ENCODE measurements at places on chromosomes 12 and 14. TPM values are rescaled to one million over a fixed set of nuclear protein-coding genes. Genes with fewer than 3 reads are reported as not detected.

The STAB2 gene
- 0.25 TPM for total RNA-seq

The LRRC9 gene
- total RNA-seq = 0.05 TPM

The DPPA3 gene
- total RNA-seq = not detected

The SSTR1 gene
- 0.37 TPM for total RNA-seq

The SVOP gene
- total RNA-seq = 1.9 TPM

The GRIP1 gene
- total RNA-seq = 7.7 TPM

The CLEC1B gene
- not detected for total RNA-seq

The SLC5A8 gene
- total RNA-seq = not detected

The PTPN6 gene
- 6.0 TPM for total RNA-seq

The GUCY2C gene
- not detected for total RNA-seq

The TM9SF1 gene
- 19.2 TPM for total RNA-seq

The BMAL2 gene
- total RNA-seq = 2.5 TPM

The C12orf56 gene
- total RNA-seq = not detected

GRCh38 chr12:26212988-26213387, 17.6 kb downstream of the SSPN start:
- DNase-seq = no peak

DNA sequence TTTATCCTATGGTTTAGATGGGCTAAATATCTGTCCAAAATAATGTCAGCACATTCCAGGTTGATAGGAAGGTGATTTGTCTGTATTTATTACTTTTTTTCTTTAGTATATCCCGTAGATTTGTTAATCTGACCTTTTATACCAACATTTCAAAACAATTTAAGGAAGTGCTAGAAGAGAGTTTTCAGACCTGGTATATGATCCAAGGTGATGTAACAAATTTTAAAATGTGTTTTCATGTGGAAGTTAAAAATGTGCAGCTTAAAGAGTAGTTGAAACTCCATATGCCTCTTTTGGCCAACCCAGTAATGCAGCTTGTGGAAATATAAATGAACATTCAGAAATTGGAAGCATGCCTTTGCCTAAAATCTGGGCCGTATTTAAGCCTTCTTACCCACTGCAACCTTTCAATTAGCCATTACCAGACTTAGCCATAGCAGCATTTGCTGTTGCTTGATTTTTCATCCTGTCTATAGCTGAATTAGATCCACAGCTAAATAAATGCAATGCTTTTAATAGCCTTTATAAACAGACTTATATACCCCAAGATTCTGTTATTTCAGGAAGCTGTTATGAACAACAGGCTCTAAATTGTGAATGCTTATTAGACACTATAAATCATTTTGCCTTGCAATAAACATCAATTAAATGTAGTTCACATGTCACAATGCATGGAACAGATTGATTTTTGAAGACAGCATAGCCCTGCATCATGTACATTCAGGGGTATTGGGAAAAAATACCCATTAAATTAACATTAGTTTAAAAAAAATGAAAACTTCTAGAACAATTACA, 271.2 kb downstream of the PDZRN4 start:
- DNase-seq = no peak

DNA sequence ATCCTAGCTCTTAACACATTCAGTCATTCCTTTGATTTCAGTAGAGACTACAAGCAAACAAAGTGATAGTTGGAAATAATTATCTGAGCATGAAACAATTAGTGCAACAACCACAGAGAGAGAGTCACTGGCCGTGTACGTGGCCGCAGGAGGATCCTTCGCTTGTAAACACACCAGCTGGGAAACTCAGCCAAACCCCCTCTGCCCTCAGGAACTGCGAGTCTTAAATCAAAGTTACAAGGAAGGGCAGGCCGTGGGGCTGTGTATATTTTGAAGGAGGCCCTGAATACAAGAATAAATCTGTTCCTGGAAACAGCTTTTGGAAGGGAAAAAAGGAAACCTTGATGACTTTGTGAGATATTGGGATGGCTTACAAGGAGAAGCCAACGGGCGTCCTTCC, 164.5 kb downstream of the ANO2 start:
- DNase-seq = no peak

GRCh38 chr12:10027311-10027710, 3.2 kb upstream of the CLEC9A start:
- DNase-seq = no peak

GRCh38 chr12:28390761-28391385, 200.6 kb downstream of the CCDC91 start:
- DNase-seq = no peak

DNA sequence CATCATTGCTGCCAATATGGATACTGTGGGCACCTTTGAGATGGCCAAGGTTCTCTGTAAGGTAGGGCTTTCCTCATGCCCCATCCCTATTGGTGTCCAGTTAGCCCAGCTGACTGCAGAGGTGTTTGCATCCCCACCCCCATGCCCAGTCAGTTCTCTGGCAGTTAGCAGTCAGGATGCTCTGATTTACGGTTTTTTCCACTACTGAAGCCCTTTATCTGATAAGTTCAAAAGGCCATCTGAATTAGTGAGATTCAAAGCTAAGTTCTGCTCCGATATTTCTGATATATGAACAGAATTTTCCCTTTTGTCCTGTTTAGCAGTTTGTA, 773 bp downstream of the GMPR2 start:
- DNase-seq = no peak

GRCh38 chr12:98194591-98194990, 320.8 kb upstream of the TMPO start:
- no peak for DNase-seq

DNA sequence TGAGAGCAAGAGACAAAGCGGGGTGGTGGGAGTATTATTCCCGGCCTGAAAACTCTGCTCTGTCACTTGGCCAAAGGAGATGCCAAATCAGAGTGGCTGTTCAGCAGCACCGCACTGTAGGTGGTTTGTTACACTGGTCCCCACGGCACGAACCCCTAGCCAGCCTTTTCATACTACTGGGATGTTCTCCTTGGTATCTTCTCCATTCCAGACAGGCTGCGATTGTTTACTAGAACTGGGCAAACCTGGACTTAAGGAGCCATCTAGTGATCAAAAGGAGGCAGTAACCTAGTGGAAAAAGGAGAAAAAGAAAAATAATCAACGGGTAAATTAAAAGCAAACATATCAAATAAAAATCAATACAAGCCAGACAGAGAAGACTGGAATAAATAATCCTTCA, 58.9 kb upstream of the TMTC2 start:
- no peak for DNase-seq

- DNase-seq = no peak
Measured at GRCh38 chr12:124130691-124131591, 157.9 kb downstream of the ZNF664 start.

DNA sequence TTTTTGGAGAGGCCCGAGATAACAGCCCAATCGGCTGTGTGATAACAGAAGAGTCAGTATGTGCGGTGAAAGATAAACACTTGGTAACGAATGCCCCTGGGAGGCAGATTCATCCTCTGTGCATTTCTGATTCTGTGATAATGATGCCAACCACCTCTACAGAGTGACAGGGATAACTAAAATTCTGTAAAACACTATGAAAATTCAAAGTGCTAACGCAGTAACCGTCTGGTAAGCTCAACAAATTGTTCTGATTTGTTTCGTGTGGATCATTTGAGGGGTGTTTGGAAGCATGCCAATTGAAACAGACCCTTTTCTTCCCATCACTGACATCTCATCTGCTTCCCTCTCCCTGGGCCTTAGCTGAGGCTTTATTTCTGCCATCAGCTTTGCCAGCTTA, 76.3 kb downstream of the ESR2 start:
- no peak for DNase-seq

GRCh38 chr14:77467801-77468200, 9.9 kb downstream of the AHSA1 start:
- DNase-seq = no peak

GRCh38 chr12:113007166-113007565, 28.8 kb downstream of the OAS2 start:
- no peak for DNase-seq

DNA sequence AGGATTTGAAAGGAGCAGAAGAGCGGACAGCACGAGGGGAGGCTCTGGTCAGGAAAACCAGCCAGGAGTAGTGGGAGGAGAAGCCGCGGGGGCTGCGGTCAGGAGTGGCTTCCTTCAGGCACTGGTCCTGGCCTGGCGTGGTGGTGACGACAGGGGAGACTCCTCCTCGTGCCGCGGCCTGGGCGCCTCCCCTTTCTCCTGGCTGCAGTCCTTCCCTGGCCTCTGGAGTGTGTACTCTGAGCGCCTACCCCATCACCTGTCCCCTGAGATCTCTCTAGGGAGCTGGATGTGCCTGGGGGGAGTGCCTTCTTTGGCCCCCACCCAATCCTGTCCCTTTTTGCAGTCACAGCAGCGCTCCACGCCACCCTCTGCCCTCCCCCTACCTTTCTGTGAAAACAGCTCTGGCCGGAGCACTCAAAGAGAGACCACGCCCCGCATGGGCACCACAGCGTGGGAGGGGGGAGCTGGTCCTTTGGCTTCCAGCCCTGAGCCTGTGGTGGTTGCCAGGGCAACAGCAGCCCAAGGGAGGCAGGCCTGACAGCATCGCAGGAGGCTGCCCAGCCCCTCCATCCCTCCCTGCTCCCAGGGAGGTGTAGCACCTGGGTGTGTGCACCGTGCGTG, 125.9 kb downstream of the CALM1 start:
- peak; percentile 62 for DNase-seq

DNA sequence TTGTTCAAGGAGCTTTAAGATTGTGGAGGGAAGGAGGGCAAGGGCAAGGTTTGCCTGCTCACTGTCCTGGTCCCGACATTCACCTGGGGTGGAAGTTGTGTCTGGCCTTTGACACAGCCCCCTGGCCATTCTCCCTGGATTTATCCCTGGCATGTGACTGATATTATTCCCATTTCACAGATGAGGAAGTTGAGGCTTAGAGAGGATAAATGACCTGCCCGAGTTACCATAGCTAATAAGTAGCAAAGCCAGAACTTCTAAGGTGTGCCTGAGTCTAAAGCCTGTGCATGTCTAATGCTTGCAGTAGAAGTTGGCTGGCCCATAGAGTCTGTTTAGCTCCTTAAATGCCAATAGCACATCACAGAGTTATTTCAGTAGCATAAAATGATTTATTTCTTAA, 720 bp upstream of the FGF6 start:
- no peak for DNase-seq

DNA sequence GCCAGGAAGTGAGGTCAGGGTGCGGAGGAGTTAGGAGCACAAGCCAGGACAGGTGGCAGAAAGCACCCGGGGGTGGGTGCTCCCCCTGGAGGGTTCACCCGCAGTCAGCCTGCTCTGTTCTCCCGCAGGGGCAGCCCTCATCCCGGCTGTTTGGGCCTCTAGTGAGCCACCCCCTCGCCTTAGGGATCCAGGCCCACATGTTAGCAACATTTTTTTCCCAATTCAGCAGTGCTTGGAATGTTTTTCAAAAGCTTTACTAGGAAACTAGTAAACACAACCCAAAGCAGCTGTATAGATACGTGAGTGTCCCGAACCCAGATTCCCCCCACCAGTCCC, 28.5 kb upstream of the NXPH4 start:
- no peak for DNase-seq

DNA sequence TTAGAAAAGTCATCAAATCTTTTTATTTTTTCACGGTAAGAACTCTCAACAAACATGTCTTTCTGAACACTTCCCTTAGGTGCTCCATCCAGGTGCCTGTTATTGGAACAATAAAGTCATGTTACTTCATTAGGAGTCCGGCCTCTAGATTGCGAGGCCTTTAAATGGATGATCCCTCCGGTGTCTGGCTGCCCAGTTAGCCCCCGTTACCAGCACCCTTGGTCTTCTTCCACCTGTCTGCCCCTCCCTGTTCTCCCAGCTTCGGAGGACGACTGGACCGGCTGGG, 593 bp upstream of the PA2G4 start:
- no peak for DNase-seq

DNA sequence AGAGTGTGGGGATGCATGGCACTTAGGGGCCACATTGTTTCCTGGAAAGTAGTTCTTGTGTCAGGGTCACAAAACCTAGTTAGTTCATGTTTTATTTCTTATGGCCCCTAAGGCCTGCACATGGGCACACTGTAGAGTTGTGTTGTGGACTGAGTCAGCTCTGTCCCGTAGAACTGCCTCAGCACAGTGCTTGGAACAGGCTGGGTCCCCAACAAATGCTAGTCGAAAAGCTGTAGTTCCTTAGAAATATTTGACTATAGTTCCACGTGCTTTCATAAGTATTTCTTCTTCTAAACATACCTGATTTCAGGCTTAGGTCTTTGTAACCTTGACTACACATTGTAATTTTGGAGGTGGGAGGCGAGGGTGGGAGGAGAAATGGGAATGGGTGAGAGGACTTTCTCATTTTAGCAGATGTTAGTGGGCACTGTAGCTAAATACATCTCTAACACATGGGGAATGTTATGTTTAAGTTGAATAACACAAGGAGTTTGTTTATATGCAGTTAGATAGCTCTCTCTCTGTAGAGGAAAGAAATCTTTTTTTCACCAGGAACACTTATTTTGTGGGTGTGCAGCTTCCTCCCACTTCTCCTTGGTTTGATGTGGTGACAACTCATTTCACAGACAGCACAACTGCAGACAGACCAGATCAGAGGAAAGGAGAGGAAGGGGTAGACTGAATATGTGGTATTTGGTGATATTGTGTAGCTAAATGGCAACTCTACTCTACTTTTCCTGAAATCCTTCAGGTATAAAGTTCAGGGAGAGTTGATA, 39.5 kb upstream of the DACT1 start:
- DNase-seq = no peak

DNA sequence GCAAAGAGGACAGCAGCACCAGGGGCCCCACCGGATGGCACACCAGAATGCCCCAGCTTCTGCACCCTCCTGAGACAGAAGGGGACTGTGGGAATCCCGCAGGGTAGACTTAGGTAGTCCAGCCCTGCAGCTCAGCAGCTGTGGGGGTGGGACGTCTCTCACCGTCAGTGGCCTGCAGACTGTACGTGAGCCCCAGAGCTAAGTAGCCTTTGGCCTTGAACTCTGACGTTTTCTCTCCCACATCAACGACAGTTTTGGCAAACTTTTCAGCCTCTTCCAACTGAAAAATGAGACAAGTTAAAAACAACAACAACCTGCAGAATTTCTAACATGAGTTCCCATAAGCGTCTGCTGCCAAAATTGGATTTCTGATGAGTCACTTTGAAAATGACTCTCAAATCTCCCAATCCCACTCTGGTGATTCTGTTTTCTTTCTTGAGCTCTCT, 161.4 kb downstream of the TTC7B start:
- no peak for DNase-seq

DNA sequence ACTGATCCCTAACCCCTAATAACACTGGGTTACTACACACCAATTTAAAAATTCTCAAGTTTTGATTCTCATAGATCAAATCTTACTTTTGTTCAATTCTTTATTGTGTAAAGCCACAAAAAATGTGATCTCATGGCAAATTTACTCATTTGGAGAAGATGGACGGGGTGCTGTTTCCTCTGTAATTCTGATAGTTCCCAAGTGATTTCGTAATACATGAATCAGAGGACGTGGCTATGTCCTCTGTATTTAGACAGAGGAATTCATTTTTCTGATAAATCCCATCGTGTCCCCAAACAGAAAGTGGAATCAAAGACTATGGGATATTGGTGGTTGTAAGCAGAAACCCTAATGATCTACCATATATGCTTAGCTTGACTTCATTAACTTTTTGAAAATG, 76.6 kb upstream of the GNG2 start:
- DNase-seq = no peak

- DNase-seq = no peak
Measured at GRCh38 chr12:946212-946611, 3.3 kb downstream of the RAD52 start.
